CD8-positive, alpha-beta T cell (primary cell): ENCODE measurements at places on chromosomes 3 and 15.
A peak's percentile ranks its signal among the peaks of the same experiment; 100 is the strongest.

DNA sequence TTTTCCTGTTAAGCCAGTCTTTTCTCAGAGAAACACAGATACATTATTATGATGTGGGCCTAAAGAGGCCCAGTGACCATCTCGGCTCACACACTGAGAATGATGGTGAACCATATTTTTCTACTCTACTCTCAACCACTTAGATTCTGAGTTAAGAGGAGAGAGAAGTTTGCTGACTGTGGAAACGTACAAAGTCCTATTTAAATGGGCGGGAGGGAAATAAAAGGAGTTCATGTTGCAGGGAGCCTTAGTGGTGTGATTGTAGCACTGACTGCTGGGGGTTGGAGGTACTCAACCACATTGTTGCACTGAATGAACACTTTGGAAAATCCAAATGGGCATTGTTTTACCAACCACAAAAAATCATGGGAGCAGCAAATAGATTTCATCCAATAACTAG is 51.0 kb downstream of the ATP8B4 start:
- no peak for DNase-seq

DNA sequence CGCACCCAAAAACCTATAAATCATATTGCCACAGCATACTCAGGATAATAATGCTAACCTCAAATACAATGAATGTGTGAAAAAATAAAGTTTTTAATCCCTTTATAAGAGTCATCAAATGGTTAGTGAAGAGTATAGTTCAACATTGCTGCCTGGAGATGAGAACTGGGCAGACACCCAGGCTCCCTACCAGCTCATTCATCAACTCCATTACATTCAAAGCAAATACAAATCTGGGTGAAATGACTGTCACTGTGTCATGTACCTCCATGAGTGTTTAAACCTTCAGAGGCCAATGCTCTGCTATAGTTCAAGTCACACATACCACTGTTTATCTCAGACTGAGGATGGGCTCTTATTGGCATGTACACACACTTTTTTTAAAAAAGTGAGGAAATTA is 167.2 kb upstream of the KCNMB2 start:
- DNase-seq = no peak

DNA sequence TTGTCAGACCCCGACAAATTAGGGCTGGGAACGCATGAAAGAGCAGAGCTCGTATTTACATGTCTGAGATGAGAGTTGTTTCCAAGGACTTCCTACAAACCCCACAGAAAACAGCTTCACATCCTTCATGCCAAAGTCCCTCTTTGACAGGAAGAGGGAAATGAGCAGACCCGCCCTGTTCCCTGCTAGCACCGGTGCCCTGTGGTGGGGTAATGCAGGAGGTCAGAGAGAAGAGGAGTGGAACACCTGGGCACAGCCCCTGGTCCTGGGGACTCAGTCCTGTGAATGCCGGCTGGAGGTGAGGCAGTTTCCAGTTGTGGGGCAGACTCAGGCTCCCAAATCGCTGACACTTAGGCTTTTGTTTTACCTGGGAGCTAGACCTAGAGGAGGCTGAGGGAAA is 4.0 kb downstream of the PLA2G4D start:
- DNase-seq = no peak

DNA sequence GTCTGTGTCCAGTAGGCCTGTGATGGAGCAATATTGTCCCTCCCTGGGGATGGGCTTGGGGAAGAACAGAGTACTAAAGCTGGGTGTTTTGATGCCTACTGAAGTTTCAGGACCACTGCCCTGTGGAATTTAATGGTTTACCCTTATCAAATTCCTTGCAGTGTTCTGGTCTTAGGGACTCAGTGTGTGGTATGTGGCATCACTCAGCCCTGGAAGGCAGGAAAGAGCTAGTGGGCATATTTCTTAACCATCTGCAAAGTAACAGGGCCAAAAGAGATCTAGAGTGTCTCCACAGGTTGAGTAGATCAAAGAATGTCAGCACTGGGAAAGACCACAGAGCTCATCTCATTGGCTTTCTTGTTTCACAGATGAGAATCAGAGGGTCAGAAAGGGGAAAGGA is 11.8 kb upstream of the SCN10A start:
- no peak for DNase-seq

- DNase-seq = no peak
Measured at GRCh38 chr15:80567721-80568157, 127.4 kb upstream of the ABHD17C start.

DNA sequence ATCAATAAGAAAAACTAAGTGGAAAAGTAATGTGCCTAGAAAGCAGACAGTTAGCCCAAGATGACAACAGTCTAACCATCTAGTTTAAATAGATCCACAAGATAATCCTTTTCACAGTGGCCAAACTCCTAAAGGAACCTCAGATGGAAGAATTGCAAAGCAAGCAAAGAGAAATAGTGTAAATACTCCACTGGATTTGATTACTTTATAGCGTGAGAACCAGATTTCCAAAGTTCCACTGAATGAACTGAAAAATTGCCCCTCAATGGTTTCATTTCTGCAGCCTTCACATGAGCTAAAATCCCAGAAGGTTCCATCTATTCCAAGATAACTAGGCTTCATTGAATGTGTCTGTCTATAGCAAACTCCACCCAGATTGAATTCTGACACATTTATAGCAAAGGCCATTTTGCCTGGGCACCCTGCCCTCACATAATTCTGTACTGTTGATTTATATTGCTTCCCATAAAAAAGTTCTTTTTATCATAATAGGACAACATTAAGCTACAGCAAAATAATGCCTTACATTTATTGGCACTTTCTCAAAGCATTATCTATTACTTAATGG is 129.7 kb upstream of the THBS1 start:
- DNase-seq = no peak

- DNase-seq = no peak
Measured at GRCh38 chr3:131669600-131669999, 166.8 kb upstream of the MRPL3 start.

GRCh38 chr3:71702131-71703024 is 22.8 kb downstream of the EIF4E3 start:
- DNase-seq = peak; percentile 40

- DNase-seq = no peak
Measured at GRCh38 chr15:63135804-63136203, 14.1 kb downstream of the LACTB start.

GRCh38 chr3:14540821-14541385 is 761 bp upstream of the GRIP2 start:
- DNase-seq = no peak

DNA sequence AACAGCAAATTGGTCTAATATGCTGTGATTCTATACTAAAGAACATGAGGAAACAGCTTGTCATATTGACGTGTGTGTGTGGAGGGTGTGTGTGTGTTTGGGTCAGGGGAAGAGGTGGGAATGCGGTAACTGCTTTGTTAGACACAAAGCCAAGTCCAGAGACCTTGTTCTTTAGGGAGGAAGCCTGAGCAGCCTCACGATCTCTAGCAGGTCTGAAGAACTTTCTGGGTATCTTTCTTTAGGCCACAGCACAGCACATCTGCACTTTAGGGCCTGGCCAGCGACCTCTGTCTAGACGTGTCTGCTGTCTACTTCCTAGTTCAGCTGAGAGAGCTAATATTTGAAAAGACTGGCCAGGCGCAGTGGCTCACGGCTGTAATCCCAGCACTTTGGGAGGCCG is 220.0 kb upstream of the TPRG1 start:
- no peak for DNase-seq

- no peak for DNase-seq
Measured at GRCh38 chr3:107275511-107275910, 101.7 kb upstream of the CCDC54 start.

GRCh38 chr3:117263270-117263669 is 553.7 kb downstream of the TUSC7 start:
- no peak for DNase-seq

- DNase-seq = no peak
Measured at GRCh38 chr3:16140894-16141285, 33.6 kb upstream of the GALNT15 start.

DNA sequence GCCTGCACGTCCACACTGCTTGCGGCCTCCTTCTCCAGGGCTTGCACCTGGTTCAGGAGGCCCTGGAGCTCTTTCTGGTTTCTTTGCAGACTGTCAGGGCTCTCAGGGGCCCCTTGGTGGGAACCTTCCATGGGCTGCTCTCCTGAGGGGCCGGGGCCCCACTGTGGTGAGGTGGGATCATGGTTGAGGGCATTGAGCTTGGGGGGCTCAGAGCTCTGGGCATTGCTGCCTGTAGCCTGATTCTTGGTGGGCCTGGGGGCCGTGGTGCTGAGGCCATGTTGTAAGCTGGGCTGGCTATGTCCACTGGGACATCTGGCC is 7.5 kb downstream of the XIRP1 start:
- no peak for DNase-seq

DNA sequence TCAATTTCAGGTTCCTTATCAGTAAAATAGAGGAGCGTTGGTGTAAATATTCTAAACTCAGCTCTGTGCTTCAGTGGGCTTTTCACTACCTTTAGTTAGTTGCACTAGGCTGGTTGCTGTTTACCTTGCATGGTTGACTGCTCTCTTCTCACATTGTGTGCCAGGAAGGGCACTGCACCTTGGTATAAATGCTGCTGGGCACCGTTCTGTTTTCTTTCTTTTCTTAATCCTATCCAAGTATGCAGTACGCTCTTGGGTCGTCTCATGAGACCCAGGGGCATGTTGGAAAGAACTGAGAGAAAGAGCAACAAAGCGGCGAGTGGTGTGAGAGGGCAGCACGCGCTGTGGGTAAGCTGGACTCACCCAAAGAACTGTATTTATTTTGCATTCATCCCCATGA is 22.4 kb downstream of the KCNMB2 start:
- DNase-seq = no peak

GRCh38 chr15:91526424-91526823 is 327.1 kb upstream of the SLCO3A1 start:
- no peak for DNase-seq

GRCh38 chr15:48001393-48002039 is 119.3 kb upstream of the SLC24A5 start:
- no peak for DNase-seq

GRCh38 chr15:99686290-99686689 is 46.9 kb downstream of the LYSMD4 start:
- DNase-seq = no peak

GRCh38 chr3:100796556-100796955 is 87.3 kb downstream of the TFG start:
- DNase-seq = no peak

DNA sequence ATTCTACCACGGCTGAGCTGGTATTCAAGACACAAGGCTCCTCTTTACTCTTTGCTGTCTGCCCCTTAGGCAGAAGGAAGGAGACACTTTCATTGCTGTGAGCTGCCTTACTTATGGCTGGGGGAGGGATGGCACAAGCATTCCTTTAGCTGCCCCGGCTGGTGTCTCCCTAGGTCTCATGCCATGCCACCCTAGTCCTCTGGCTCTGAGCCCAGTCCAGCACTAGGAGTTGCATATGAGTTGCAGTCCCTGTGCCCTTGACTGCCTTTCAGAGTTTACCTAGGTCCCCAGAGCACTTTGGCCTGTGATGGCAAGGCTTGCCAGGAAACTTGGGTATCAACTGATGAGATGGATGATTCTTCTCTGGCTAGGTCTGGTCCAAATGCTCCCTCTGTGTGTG is 296.4 kb downstream of the RBMS3 start:
- DNase-seq = no peak

GRCh38 chr3:184290331-184290730 is 8.7 kb upstream of the PSMD2 start:
- no peak for DNase-seq

DNA sequence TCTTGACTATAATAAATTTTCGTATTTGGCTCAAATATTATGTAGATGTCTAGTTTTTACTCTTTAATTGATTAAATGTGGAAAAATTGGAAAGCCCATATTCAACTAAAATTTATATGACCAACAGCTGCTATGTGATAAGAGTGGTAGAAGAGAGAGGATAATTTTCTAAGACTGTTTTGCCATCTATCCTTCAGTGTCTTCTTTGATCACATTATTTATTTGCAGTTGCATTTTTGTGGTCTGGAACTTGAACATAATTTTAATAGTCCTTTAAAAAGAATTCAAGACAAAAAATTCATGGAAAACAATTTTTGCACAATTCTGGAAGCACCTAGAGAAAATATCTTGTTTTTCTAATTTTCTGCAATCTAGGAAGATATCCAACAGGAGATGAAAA is 213.3 kb upstream of the THBS1 start:
- DNase-seq = no peak

- DNase-seq = no peak
Measured at GRCh38 chr3:134445636-134446035, 40.1 kb downstream of the ANAPC13 start.

DNA sequence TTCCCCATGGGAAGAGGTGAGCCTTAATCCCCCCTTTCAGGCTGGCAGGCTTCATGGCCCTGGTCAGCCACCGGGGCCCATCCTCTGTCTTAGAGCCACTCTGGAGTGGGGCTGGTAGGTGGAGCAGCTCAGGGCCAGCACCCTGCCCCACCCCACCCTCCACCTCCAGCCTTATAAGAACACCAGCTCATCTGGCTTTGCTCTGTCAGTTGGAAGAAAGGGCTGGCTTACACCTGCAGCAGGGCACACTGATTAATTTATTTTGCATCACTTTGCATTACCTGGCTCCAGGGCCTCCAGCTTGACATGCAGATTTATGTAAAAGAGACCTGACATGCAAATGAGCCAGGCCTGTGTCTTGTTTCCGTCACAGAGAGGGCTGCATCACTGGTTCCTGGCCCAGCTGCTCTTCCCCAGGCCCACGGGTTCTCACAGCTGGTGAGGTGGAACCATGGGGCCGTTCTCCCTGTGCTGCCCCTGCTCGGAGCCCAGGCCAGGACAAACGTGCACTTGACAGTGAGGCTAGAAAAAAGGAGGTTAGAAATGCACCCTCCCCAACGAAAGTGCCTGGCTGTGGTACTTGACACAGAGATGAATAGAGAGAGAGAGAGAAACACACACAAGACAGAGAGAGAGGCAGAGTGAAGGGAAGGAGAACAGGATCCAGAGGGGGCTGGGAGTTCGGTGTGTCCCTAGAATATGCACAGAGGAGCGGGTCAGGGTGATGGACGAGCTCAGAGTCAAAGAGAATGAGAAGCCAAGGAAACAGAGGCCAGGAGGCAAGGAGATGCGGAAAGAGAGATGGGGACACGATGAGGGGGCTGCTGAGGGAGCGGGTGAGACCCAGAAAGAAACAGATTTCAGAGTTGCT is 44.5 kb upstream of the MAGEF1 start:
- DNase-seq = no peak

- no peak for DNase-seq
Measured at GRCh38 chr15:92159906-92160841, 233.5 kb upstream of the ST8SIA2 start.

DNA sequence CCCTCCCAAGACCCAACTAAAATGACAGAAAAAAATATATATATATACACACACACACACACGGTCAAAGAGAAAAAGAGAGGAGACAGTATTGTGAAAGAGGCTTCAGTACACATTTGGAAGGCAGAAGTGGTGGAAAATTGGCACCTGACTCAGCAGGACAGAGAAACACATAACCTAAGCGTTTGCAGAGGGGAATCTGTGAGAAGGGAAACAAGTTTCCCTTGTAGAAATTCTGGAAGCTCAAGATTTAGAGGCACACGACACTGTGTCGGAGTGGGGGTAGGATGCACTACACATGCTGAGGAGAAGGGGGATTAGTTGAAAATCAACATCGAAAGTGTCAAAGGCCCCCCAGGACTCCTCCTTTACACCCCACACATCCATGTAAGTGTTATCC is 53.1 kb downstream of the PAK2 start:
- no peak for DNase-seq
